ENCODE measurements at places on chromosomes 7 and 10.
A peak's percentile ranks its signal among the peaks of the same experiment; 100 is the strongest.

DNA sequence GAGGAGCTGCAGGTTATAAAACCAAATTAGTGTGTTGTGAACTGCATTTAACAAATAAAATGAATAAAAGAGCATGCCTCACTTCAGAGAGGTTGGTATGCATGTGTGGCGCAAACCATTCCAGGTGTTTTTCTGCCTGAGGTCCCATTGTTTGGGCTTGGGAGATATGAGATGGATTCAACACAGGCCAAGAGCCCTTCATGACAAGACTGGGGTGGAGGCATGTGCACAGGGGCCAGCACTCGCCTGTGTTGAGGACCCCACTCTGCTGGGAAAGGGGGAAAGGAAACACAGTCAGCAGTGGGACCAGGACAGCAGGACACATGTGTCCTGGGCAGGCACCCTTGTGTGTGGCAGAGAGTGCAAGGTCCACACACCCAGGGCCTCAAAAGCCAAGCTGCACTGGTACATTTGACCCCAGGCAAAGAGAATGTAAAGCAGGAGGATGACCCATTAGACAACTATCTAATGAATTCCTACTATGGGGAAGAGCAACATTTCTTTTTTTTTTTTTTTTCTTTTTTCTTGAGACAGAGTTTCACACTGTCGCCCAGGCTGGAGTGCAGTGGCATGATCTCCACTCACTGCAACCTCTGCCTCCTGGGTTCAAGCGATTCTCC lies 9.2 kb upstream of the SLC18A3 start:
- DNase-seq = no peak

- DNase-seq = no peak
Measured at GRCh38 chr7:29976673-29977415, 12.8 kb downstream of the SCRN1 start.

- no peak for DNase-seq
Measured at GRCh38 chr10:11517150-11517549, 94.3 kb downstream of the USP6NL start.

DNA sequence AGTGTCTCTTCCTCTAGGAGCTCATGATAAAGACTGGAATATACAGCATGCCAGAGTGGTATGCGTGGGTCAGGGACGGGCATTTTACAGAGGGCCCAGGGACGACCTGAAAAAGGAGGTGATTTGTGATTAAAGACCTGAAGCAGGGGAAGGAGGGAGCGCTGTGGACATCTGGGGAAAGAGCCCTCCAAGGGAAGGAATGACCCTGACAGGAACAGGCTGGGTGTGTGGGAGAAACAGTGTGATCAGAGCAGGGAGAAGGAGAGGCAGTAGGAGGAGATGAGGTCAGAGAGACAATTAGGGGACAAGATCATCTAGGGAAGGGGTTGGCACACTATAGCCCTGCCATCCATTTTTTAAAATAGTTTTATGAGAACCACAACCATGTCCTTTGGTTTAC lies 3.4 kb upstream of the RASSF4 start:
- DNase-seq = no peak

DNA sequence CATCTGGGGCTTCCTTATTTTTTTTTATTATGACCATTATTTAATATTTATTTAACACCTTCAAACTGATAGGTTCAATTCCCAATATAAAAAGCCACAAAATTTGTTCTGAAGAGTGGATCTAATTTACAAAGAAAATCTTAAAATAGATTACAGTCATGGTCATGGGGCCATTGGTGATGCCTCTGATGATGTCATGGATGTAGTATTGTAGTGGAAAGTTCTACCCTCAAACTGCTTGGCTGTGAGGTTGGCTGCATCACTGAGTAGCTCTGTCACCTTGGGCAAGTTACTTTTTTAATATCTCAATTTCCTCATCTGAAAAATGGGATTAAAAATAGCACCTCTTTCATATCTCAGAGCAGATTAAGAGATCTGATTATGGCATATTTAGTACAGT lies 128.5 kb downstream of the DKK1 start:
- no peak for DNase-seq

DNA sequence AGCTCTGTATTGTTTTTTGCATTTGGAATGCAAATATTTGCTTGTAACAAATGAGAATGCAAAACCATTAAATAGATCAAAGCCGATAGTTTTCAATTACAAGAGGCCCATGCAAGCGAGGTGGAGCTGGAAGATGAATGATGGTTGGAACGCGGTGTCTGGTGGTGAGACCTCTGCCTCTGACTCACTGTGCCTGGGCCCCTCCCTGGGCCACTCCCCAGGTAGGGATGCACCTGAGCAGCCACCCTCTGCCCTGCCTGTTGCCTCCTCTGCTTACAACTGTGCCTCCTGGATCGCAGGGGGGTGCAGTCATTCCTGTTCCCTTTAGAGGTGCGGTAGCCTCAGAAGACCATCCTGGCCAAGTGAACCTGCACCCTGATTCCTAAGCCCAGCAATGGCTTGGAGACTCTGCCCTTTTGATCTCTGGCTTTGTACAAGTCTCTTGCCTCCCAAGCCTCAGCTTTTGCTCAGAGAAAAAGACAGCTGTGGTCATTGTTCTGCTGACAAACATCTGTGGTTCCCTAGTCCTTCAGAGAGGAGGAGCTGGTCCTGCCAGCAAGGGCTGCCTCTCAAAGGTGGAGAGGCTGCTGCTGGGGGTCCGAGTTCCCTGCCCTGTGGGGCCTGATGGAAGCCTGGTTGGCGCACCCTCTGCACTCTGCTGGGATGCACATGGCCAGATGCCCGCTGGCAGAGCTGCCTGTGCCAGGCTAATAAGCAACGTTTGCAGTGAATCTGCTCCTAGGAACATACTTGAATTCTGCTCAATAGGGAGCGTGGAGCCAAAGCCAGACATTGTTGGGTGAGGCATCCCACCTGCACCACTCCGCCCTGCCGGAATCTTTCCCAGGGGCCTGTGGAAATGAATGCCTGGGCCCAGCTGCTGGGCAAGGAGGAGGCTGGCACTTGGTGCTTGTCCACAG lies 126.3 kb upstream of the TCERG1L start:
- DNase-seq = no peak

DNA sequence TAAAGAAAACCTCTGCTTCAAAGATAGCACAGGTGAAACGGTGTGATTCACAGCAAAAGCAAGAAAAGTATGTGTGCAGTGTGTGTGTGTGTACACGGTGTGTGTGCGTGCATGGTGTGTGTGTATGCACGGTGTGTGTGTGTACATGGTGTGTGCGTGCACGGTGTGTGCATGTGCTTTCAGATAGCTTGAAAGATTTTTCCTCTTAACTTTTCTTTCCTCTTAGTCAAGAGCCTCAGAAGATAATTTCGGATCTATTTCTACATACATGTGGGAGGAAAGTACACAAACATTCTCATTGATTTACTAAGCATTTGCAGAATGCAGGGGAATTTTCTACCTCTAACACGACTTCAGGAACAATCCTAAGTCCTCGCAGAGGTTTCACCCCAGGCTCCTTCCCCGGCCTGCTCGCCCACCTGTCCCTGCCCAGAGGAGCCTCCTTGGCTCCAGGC lies 2.9 kb downstream of the FGFR2 start:
- no peak for DNase-seq

- no peak for DNase-seq
Measured at GRCh38 chr7:12633582-12633981, 53.9 kb upstream of the ARL4A start.

DNA sequence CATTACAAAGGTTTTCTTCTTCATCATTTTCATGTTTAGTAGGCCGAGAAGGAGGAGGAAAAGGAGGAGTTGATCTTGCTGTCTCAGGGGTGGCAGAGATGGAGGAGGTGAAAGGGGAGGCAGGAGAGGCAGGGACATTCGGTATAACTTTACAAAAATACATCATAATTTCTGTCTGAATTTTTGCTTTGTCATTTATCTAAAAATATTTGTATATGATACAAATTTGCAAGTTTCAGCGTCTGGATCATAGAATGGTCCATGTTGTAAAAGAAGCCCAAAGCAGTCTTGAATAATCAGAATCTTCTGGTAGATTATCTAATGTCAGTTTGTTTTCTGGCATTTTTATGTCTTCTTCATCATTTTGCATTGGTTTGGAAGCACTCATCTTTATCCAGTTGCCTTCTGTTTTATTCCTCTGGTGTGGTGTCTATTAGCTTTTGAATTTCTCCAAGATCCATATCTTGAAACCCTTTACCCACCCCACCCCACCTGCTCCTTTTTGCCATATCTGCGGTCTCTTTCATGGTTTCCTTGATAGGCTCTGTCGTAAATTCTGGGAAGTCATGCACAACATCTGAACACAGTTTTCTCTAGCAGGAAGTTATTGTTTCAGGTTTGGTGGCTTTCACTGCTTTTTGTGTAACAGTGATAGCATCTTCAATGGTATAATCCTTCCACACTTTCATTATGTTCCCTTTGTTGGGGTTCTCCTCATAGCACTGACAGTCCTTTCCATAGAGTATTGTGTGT lies 95.0 kb downstream of the ST7 start:
- no peak for DNase-seq

DNA sequence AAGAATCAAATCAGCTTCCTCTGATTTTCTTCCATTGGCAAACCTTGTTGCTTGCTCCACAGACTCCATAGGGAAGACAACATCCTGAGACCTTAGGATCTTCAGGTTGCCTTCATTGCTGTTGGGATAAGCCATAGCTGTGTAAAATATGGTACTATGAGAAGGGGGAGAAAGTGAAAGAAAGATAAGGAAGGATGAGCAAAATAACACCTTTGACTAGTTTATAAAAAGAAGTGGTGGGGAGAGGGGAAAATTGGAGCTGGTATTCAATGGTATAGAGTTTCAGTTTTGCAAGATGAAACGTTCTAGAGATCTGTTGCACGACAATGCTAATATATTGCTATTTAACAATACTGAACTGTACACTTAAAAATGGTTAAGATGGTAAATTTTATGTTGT lies 180.4 kb upstream of the PHYHIPL start:
- DNase-seq = no peak

DNA sequence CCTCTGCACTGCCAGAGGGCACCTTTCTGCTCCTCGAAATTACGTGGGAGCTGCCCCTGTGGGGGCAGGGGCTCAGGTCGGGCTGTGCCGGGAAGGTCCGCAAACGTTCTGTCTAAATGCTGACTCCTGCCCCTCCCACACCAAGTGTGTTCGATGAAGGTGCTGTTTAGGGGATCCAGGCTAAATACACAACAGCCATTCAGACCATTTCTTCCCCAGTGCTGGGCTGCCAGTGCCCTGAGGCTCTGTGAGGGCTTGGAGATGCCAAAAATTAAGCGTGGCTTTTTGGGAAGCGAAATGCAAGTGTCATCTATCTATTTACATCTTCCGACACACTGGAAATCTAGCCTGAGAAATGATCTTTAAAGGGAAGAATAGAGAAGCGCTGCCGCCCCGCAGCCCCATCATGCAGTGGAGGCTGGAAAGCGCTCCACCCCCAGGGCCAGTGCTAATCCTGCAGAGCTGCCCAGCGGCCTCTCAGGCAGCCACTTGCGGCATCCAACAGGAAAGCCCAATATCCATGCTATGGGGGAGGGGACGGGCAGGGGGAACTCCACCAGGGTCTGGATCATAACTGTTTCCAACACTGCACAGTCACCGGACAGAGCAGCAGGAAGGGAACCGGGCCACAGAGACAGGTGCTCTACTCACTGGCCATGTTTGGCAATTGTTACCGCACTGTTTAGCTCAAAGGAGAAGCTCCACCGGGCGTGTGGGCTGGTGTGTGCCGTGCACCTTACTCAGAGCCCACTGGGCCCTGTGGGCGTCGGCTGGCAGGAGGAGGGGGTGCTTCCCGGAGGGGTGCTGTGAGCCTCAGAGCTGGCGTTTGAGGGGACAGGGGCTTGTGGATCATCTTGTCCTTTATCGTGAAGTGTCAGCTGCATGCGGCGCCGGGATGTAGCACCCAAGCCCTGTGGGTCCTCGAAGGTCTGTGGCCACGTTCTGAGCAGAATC lies 205.5 kb downstream of the DNAJB6 start:
- DNase-seq = no peak

- no peak for DNase-seq
Measured at GRCh38 chr10:51910189-51910588, 210.8 kb upstream of the CSTF2T start.

GRCh38 chr7:37491919-37492694 lies 43.4 kb upstream of the ELMO1 start:
- peak; percentile 0 for DNase-seq

GRCh38 chr10:114550756-114551635 lies 107.1 kb downstream of the ABLIM1 start:
- DNase-seq = no peak

GRCh38 chr10:13839430-13839990 lies 252.7 kb downstream of the PRPF18 start:
- no peak for DNase-seq

- no peak for DNase-seq
Measured at GRCh38 chr10:111493024-111493625, 416.3 kb downstream of the ADRA2A start.

DNA sequence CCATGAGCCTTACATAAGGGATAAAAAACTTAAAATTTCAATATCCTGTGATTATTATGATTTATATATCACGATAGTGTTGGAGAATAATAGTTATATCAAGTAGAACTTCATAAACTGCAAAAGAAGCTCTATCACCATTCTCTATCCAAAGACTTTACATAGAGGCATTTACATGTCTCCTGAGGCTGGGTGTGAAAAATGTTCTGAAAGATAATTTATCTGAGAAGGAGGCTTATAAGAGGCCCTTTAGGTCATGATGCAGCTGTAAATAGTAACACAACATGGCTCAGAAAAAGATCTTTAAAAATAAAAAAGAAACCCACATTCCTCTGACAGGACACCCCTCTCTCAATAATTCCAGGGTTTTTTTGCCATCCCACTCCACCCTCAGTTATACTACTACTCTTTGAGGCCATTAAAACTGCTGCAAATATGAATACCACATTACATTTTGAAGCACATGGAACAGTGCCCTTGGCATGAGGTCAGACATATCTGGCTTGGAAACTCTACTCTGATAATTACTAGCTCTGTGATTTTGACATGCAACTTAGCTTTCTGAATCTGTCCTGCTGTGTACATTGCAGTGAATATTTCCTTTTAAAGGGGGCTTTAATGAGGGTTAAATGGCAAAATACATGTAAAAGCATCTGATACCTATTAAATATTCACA lies 55.5 kb downstream of the SLC16A12 start:
- DNase-seq = no peak

DNA sequence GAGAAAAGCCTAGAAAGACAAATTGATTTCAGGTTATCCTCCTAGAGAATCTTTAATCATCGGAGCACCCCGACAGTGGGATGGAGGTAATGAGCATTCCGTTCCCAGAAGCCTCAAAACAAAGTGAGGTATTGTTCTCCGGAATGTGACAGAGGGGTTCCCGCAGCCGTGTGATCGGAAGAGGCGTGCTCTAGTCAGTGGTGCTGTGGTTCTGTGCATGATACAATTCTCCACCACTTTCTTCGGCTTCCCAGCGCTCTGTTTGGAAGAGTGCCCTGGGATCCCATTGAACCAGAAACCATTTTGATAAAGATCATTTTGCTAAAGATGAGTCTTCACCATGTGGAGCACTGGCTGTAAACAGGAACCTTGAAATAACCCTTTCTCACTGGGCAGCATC lies 434.6 kb downstream of the PAXIP1 start:
- DNase-seq = no peak

GRCh38 chr10:21326594-21327288 lies 198.7 kb downstream of the SKIDA1 start:
- no peak for DNase-seq
